ENCODE measurements at places on chromosomes 5 and 9.
A peak's percentile ranks its signal among the peaks of the same experiment; 100 is the strongest.

GRCh38 chr5:15946026-15946425, 233.6 kb downstream of the MARCHF11 start:
- no peak for DNase-seq

- no peak for DNase-seq
Measured at GRCh38 chr5:112689155-112689909, 48.4 kb upstream of the APC start.

DNA sequence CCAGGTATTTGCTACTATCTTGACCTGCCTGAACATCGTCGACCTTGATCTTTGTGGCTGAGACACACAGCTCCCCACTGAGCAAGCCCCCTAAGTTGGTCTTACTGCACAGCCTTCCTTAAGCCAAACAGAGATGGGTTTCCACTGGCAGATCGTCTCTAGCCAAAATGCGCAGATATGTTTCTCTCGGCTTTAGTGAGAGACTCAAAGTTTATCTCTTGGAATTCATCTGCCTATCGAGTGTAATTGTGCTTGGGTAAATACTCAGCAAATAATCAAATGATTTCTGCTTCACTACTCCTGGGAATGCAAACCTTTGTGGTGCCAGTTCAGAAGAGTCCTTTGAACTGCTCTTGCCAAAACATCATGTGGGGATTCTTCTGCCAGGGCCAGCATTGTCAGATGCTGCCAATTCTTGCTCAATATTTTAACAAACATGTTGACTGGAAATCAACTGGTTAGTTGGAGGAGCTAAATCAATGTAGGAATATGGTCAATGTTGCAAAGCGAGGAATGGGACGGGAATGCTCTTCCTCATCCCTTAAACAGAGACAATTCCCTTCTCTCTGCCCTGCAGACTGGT, 141.2 kb upstream of the SLC28A3 start:
- no peak for DNase-seq

- no peak for DNase-seq
Measured at GRCh38 chr9:38414040-38414723, 10.1 kb downstream of the IGFBPL1 start.

DNA sequence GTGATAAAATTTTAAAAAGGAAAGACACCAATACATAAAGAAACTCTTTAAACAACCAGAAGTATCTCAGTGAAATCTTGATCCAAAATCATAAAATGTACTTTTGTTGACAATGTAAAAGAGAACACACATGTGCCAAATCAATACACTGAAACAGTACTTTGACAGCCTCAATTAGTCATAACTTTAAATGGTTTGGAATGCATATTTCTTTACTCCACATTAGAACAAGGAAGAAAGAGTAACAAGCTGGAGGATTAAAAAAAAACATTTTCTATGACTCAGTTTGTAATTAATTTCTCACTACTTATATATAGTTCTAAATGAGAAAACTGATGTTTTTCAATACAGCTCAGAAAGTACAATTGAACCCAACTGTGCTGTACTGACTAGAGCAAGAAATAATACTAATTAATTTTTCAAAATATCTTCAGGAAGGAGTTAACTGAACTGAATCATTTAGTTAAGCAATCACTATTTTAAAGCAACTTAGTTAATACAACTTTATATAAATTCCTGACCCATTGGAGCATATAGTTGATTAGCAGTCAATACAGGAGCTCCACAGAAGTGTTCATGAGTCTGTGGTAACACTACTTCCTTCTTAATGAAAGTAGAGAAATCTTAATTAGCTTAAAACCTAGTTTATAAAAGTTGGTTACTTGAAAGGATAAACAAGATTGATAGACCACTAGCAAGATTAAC, 101.0 kb downstream of the NR3C1 start:
- DNase-seq = no peak

- peak; percentile 21 for DNase-seq
Measured at GRCh38 chr9:90086101-90086511, 481.3 kb downstream of the GADD45G start.

GRCh38 chr9:16147726-16148125, 594.9 kb downstream of the CCDC171 start:
- no peak for DNase-seq

- no peak for DNase-seq
Measured at GRCh38 chr9:114125476-114126013, 26.5 kb upstream of the KIF12 start.
